Right renal pelvis (tissue), 4 donors: ENCODE measurements at places on chromosomes 3 and 15. TPM values are rescaled to one million over a fixed set of nuclear protein-coding genes. Genes with fewer than 3 reads are reported as not detected.

The CCDC39 gene
- 9.0 TPM for polyA plus RNA-seq

DNA sequence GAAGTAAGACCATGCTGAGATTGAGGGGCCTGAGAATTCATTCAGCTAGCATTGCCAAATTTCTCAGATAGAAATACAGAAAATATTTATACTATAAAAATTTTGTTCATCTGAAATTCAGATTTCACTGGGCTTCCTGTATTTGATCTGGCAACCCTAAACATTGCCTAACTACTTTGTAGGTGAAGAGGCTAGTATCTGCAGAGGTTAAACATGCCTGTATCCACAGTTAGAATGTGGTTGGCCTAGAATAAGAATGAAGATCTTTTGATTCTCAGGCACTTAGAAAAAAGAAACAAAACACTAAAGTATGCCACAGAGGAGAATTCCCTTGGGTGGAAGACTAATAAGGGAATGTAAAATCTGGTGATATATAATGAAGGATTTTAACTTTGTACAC, 189.0 kb downstream of the DIPK2A start:
- no peak for DNase-seq

The CCR4 gene
- polyA plus RNA-seq, result 0.38 TPM

GRCh38 chr3:138948371-138949001, 1.5 kb downstream of the FOXL2NB start:
- DNase-seq, result no peak
